NCI-H1105 (cell line): ENCODE measurements at places on chromosomes 7 and 10.

DNA sequence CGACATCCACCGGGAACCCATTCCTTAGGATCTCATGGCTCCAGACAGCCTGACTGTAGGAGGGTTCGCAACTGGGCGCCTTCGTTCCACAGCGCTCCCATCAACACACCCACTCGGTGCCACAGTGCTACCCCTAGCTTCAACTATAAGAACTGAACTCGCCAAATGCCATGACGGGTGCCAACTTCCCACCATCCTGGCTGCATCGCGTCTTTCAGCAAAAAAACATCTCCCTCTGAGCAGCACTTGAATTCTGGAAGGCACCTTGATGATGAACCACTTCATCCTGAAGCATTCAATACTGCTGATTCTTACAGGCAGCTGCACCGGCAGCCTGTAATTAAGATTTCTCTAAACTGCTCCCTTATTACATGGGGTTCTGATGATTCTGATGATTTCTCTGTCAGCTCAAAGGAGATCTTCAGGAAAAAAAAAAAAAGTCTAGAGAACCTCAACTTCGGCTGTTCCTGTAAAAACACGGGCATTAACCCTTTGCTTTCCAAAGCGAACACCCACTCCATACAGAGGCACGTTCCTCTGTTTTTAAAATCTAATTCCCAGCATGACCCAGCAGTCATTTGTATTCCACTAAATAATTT lies 1.3 kb downstream of the CYTH3 start:
- peak; percentile 44 for DNase-seq

GRCh38 chr7:22295402-22296264 lies 61.3 kb downstream of the RAPGEF5 start:
- DNase-seq, result no peak

- DNase-seq, result no peak
These were observed 264.3 kb downstream of the RNLS start for GRCh38 chr10:88318803-88319202.

DNA sequence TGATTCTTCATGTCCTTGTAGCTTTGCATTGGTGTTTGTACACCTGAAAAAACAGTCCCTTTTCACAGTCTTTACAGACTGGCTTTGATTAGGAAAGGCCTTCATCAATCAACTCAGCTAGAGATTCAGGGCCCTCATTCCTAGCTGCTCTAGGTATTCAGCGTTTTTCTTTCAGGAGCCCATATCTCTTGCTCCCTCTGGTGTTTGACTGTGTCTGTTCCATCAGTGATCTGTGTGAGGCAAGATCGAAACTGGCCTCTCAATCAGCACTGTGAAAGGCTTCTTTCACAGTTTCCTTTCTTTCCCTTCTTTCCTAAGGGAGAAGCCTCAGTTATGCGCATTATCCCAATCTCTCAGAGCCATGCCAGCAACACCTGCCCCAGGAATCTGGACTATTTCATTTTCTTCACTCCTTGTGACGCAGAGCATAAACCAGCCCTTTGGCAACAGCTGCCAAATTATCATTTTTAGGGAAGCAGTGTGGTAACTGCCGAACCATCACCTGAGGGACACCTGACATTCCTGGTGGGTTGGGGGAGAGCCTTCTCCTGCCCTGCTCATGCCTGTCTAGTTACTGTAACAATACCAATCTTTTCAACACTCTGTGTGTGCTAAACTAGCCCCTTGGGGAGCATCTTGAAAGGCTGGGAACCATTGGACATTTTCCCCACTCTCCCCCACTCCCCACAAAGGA lies 75.7 kb upstream of the CCDC71L start:
- DNase-seq, result peak; percentile 13

- no peak for DNase-seq
These were observed 11.4 kb upstream of the SCART1 start for GRCh38 chr10:133442191-133442966.

DNA sequence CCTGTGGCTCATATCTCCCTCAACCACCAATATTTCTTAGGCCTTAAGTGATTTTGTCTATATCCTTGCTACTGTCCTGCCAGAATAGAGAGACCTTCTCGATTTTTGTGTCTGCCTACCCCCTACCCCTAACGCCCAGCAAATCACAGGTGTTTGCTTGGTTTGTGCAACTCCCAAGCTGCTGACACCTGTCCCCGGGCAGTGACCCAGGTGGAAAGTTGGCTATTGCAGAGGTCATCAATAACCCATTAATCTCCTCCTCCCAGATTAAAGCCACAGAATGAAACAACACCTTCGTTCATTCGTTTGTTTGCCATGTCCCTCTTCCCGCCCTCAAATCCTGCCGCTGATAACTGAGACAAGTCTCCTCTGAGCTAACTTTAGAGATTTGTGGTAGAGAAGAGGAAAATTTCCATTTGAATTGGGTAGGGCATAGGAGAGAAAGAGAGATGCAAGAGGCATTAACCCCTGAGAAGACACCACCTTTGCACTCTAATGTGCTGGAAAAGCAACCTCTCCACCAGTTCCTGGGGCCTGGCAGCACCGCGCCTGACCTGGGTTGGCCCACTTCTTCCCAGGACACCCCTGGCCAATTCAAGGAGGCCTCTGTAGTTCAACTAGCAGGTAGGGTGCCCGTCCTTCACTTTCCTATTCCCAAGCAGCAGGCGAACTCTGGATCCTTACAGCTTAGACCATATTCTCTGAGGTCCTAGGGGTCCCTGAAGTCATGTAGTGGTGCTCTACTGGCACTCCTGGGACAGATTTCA lies 3.0 kb downstream of the NEUROG3 start:
- DNase-seq, result no peak

DNA sequence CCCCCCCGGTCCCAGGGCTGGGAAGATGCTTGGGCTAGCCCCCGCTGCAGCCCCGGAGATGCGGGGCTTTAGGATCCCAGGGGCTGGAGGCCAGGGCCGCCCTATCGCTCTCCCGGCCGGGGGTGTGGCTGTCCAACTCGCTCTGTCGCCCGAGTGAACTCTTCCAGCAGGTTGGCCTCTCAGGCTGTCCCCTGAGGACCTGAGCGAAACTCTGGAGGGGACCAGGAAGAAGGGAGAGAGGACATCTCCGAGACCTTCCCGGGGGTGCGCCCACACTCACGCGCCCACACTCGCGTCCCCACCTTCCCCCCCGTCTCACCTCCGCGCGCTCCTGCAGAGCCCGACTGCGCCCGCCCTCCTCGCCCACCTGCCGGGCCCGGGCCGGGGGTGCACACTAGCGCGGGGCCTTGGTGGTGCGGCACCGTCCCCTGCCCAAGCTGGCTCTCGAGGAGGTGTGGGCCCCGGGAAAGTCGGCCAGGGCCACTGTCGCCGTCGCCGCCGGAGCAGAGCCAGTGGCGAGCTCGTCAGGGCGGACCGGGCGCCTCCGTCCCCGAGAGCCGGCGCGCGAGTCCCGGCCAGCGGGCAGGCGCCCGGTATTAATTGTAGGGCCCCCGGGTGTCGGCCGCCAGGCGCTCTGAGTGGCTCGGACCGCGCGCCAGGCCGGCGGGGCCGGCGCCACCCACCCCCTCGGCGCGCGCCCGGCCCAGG lies 101.7 kb upstream of the SVIL start:
- peak; percentile 12 for DNase-seq

DNA sequence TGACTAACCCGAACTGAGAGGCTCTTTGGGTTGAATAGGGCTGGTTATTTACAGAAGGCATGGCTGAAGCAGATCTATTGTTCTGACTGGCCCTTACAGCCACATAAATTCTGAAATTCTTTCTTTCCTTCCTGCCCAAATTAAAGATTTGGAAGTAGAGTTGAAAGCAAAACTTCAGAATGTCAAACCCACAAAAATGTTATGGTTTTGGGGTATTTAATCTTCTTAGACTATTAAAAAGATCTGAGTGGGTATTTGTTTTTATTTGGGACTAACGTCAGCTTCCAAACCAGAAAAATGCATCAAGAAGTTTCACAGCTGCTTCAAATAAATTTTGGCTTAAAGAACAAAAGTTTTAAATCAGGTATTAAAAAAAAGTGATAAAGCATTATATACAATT lies 124.5 kb downstream of the AHR start:
- no peak for DNase-seq

GRCh38 chr7:156617215-156617614 lies 23.4 kb upstream of the RNF32 start:
- DNase-seq, result no peak

DNA sequence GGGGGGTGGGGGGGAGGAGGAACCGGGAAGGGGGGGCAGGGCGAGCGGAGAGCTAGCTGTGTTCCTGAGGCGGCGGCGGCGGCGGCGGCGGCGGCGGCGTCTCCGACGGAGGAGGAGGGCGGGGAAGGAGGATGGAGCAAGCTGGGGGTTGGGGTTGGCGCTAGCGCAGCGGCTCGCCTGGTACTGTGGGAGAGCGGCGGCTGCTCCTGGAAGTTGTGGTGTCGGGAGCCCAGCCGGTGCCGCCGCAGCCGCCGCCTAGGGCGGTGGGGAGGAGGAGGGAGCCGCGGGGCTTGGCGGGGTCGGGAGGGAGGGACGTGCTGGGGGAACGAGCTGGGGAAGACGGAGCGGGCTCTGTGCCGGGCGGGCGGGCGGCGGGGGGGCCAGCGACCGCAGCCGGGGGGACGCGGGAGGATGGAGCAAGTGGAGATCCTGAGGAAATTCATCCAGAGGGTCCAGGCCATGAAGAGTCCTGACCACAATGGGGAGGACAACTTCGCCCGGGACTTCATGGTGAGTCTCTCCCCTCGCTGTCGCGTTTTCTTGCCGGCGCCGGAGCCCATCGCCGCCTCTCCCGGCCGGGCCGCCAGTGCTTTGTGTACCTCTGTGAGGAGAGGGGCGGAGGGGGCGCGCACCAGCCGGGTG lies at the start of gene PTPN12:
PTPN12 (plus strand) TSS at position 160 of the 642 bp plus-strand sequence; CDS start at position 412, 252 bp downstream.
- DNase-seq, result peak; percentile 86

DNA sequence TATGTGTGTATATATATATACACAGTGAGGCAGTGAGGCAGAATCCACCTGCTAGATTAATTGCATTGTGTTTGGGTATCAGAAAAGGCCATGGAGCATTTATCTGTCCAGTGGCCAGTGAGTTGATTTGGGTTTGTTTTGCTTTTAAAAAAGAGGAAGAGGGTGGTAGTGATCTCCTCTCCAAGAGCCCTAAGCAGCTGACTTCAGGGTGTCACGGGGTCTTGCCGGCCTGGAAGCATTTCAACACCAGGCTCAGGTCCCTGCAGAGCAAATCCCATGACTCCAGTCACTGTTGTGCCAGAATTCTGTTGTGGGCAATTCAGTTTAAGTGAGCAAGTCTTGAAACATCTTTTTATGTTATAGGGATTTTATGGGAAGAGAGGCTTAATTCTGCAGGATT lies 30.6 kb upstream of the GPNMB start:
- DNase-seq, result no peak

- no peak for DNase-seq
These were observed 146.2 kb upstream of the RET start for GRCh38 chr10:42930516-42931192.

- DNase-seq, result no peak
These were observed 69.3 kb downstream of the CSTF2T start for GRCh38 chr10:51629934-51630639.

- peak; percentile 32 for DNase-seq
These were observed at the start of gene MAP3K8 for GRCh38 chr10:30433730-30434272. MAP3K8 (plus strand) TSS chr10:30434184; CDS start chr10:30438939, 4,755 bp downstream.

DNA sequence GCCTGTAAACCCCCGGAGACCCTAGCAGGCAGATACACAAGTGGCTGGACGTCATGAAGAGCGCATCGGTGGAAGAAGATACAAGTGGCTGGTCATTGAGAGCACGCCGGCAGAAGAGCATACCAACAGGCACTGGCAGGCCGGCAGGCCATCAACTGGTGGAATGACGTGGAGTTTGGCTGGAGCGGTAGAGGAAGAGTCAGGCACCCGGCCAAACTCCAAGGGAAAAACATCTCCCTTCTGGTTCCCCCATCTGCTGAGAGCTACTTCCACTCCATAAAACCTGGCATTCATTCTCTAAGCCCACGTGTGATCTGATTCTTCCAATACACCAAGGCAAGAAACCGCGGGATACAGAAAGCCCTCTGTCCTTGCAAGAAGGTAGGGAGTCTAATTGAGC lies 113.4 kb upstream of the NPSR1 start:
- DNase-seq, result no peak

DNA sequence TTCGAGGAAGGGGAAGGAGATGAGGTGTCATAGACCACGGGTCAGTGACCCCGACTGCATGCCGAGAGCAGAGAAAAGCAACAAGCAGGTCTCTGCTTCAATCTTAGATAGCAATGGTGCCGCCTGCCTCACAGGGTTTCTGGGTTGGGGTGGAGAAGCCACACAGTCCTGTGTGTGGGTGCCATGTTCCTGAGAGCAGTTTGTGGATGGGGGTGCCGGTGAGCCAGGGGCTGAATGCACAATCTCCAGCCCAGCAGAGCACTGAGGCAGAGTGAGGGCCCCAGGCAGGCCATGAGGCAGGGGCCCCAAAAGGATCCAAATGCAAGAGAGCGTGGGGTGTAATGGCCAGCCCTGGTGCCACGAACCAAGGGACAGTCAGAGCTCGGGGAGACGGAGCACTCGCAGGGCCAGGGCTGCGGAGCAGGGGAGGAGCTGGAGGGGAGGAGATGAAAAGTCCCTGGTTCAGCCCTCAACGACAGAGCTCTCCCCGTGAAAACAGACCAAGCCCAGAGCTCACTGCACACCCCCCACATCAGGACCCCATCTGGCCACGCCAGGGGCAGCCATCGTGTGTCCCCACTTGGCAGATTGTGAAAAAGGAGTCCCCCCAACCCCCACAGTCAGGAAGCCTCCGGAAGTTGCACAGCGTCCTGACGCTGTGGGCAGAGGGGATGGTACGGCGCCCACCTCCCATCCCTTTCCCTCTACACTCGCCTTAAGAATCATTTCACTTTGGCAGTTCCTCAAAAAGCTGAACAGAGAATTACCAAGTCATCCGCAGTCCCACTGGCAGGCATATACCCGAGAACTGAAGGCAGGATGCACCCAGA lies 19.9 kb downstream of the WDR86 start:
- no peak for DNase-seq

GRCh38 chr10:52644373-52645186 lies 128.0 kb downstream of the MBL2 start:
- DNase-seq, result no peak

GRCh38 chr7:120842121-120842621 lies 15.8 kb downstream of the TSPAN12 start:
- peak; percentile 38 for DNase-seq

- DNase-seq, result no peak
These were observed 236.9 kb upstream of the CELF2 start for GRCh38 chr10:10780746-10781145.

GRCh38 chr10:95450188-95450587 lies 111.0 kb downstream of the SORBS1 start:
- DNase-seq, result no peak

GRCh38 chr10:43399320-43400310 lies 9.4 kb downstream of the HNRNPF start:
- DNase-seq, result no peak

DNA sequence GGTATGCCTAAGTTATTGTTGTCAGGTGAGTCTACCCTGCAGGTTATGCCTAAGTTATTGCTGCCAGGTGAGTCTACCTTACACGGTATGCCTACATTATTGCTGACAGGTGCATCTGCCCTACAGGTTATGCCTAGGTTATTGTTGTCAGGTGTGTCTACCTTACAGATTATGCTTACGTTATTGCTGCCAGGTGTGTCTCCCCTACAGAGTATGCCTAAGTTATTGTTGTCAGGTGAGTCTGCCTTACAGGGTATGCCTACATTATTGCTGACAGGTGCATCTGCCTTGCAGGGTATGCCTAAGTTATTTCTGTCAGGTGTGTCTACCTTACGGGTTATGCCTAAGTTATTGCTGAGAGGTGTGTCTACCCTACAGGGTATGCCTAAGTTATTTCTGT lies 64.2 kb downstream of the AKR1C4 start:
- no peak for DNase-seq
